Sigmoid colon (tissue), 7 donors: ENCODE measurements at places on chromosomes 4 and X. TPM values are rescaled to one million over a fixed set of nuclear protein-coding genes. Genes with fewer than 3 reads are reported as not detected.

GRCh38 chr4:156939801-156940200, 31.8 kb downstream of the PDGFC start:
- H3K36me3 ChIP-seq = no peaks in the 10 kb centered on the region
- no peak overlapping the region for H3K27ac ChIP-seq
- H3K4me1 ChIP-seq = peaks cover 51% of the 10 kb centered on the region
- DNase-seq = no peak
- H3K4me3 ChIP-seq = no peak overlapping the region

GRCh38 chrX:150074175-150074574, 135.9 kb upstream of the EOLA2 start:
- no peak overlapping the region for H3K27ac ChIP-seq
- H3K27me3 ChIP-seq = no peaks in the 10 kb centered on the region
- no peaks in the 10 kb centered on the region for H3K4me1 ChIP-seq
- H3K36me3 ChIP-seq = no peaks in the 10 kb centered on the region

XAGE1A gene
- not detected for total RNA-seq

SSX1 gene
- not detected for total RNA-seq

GRCh38 chrX:9310616-9311015, 154.2 kb upstream of the TBL1X start:
- no peaks in the 10 kb centered on the region for H3K27me3 ChIP-seq
- no peaks in the 10 kb centered on the region for H3K4me1 ChIP-seq
- H3K36me3 ChIP-seq = no peaks in the 10 kb centered on the region
- H3K4me3 ChIP-seq = no peak overlapping the region
- no peak for DNase-seq
- no peak overlapping the region for H3K27ac ChIP-seq

- no peaks in the 10 kb centered on the region for H3K27me3 ChIP-seq
- no peak overlapping the region for H3K4me3 ChIP-seq
- peak overlapping the region; percentile 26 for H3K27ac ChIP-seq
- no peak for DNase-seq
- H3K36me3 ChIP-seq = no peaks in the 10 kb centered on the region
Observed at GRCh38 chr4:94477227-94477626, 25.5 kb downstream of the PDLIM5 start.

NR0B1 gene
- total RNA-seq = not detected

GRCh38 chr4:92992758-92993157, 689.0 kb downstream of the GRID2 start:
- no peaks in the 10 kb centered on the region for H3K4me1 ChIP-seq
- no peaks in the 10 kb centered on the region for H3K27me3 ChIP-seq
- no peak overlapping the region for H3K4me3 ChIP-seq
- H3K36me3 ChIP-seq = no peaks in the 10 kb centered on the region
- no peak overlapping the region for H3K27ac ChIP-seq
- DNase-seq = no peak

BGN gene
- total RNA-seq = 5.7 TPM

GRCh38 chr4:39043861-39044363, 11.7 kb upstream of the TMEM156 start:
- H3K27me3 ChIP-seq = no peaks in the 10 kb centered on the region
- peaks cover 54% of the 10 kb centered on the region for H3K4me1 ChIP-seq
- H3K27ac ChIP-seq = peak overlapping the region; percentile 96
- no peaks in the 10 kb centered on the region for H3K36me3 ChIP-seq
- no peak for DNase-seq

DNA sequence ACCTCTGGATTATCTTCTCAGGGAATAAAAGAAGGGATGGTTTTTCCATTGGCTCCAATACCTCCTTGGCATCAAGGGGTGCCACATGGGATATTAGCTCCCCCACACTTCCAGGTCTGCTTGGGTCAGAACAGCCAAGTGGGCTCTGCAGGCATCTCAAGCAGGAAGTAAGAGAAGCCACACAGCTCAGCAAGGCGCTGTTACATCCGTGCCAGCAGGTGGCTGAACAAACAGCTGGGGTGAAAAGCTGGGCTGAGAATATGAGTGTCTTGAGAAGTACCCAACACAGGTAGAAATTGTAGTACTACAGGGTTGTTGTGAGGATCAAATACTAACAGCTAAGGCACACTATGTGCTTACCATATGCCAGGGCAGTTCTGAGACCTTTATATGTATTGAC, 76.7 kb upstream of the TMEM150C start:
- DNase-seq = no peak
- no peaks in the 10 kb centered on the region for H3K27me3 ChIP-seq
- H3K4me3 ChIP-seq = no peak overlapping the region
- no peaks in the 10 kb centered on the region for H3K36me3 ChIP-seq
